ENCODE measurements at places on chromosomes 3 and 15.

GRCh38 chr3:192409838-192410683 lies 317.3 kb downstream of the FGF12 start:
- DNase-seq: no peak

DNA sequence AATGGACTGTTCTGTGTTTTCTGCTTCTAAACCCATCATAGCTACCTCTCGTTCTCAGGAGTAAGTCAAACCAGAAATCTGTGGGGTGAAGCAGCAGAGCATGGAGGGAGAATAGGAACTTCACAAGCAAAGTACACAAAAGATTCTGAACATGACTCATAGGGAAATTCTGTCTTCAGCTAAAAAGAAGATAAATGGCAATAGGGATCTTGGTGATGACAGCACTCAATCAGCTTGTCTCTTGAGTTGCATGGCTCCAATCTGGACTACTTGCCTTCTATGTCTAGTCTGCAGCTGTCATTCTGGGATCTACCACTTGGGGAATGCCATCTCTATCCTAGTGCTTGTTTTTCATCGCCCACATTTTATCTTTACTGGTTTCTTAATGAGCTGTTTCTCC lies 13.5 kb upstream of the GRAMD1C start:
- DNase-seq: no peak

GRCh38 chr3:69137005-69137404 lies 14.6 kb upstream of the LMOD3 start:
- DNase-seq: no peak

DNA sequence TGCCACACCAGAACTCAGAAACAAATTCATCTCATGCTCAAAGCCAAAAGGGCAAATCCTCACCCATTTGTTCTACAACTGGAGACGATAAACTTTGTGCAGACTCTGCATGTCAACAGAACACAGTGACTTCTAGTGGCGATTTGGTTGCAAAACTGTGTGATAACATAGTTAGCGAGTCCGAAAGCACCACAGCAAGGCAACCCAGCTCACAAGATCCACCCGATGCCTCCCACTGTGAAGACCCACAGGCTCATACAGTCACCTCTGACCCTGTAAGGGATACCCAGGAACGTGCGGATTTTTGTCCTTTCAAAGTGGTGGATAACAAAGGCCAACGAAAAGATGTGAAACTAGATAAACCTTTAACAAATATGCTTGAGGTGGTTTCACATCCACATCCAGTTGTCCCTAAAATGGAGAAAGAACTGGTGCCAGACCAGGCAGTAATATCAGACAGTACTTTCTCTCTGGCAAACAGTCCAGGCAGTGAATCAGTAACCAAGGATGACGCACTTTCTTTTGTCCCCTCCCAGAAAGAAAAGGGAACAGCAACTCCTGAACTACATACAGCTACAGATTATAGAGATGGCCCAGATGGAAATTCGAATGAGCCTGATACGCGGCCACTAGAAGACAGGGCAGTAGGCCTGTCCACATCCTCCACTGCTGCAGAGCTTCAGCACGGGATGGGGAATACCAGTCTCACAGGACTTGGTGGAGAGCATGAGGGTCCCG lies 199.7 kb downstream of the AKAP13 start:
- no peak for DNase-seq

DNA sequence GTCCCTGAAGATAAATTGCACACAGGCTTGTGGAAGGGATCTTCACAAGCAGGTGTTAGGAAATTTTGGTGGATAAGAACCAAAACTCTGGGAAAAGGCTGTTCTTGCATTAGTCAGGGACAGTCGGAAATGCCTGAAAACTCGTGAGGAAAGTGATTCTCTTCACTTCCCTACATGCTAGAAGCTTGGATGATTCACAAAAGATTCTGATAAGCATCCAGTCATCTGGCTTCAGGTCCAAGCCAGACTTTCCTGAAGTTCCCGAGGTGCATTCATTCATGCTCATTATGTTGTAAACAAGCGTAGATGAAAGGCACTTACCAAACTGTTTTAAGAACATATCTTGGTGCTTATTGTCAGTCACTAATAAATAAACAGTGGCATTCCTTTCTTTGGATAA lies 1028.7 kb downstream of the NTRK3 start:
- no peak for DNase-seq

GRCh38 chr3:167773584-167773983 lies 38.1 kb downstream of the SERPINI1 start:
- DNase-seq: no peak

DNA sequence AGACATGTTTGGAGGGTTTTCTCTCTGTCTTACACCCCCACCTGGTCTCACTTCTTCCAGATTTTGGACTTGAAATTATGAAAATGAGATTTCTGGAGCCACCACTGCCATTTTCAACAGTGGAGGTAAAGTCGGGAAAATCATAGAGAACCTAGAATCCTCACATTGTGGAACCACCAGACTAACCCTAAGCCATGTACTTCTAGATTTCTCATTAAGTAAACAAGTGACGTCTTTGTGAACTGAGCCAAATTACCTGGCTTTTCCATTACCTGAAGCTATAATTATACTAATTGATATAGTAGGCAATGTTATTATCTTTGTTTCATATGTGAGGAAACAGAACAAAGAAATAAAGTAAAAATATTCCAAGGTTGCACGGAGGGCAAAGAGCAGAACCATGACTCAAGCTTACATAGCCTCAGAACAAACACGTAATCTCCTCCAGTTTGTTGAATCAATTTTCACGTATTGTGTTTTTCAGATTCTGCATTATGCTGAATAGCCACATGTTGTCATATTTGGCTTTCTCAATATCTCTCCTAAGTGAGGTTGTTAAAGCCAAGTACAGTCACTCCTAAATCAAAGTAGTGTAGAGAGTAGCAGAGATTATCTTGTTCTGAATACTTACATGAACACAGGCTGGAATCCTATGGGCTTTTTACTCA lies 101.3 kb upstream of the CMC1 start:
- no peak for DNase-seq

DNA sequence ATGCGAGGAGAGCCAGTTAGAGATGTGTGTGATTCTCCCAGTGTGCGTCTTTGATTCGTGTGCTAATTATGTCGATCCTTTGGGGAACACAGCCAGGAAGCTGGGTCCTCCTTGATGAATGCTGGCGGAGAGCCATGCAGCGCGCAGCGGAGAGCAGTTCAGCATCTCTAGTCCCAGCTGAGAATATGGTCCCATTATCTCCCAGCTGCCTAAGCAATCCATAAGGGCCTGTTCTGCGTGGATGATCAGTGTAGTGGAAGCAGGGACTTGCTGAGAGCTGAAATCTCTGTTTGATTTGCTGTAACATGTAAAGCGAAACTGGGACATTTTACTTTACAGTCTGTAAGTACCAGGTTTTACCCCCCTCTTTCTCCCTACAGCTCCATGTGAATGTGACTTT lies 412.7 kb downstream of the CNTN4 start:
- DNase-seq: no peak

DNA sequence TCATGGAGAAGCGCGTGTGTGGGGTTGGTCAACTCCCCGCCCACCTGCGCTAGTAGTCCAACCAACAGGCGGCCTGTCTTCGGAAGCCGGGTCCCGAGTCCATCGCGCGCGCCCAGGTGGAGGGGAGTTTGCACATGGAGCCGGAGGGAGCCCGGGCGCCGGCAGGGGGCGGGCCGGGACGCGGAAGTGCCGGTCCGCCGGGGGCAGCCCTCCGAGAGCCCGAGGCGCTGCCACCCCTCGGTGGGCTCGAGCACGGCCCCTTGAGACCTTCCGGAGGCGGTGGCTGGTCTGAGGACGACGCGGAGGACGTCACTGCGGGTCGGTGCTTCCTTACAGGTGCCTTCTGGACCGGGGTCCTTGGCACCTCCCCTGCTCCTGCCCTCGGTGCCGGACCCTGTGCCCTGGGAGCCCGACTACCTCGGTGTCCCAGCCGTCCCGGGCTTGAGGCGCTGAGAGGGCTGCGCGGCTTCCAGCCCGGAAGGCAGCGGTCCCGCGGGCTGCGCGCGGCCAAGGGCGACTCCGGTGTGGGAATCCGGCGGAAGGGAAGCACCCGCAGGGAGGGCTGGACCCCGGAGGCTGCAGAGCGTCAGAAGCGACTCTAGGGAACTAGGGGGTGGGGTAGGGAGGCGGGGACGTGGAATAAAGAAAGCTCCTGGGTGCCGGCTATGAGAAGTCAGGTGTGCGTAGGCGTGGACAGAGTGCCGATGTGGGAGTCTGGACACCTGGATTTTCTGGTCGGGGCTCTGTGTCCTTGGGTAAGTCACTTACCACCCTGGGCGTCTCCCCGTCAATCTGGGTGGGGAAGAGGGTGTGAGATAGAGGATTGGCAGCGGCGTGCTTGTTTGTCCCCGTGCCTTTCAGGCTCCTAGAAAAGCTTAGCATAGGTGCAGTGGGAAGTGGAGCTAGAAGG lies 212.3 kb downstream of the FGF12 start:
- DNase-seq: peak; percentile 39

DNA sequence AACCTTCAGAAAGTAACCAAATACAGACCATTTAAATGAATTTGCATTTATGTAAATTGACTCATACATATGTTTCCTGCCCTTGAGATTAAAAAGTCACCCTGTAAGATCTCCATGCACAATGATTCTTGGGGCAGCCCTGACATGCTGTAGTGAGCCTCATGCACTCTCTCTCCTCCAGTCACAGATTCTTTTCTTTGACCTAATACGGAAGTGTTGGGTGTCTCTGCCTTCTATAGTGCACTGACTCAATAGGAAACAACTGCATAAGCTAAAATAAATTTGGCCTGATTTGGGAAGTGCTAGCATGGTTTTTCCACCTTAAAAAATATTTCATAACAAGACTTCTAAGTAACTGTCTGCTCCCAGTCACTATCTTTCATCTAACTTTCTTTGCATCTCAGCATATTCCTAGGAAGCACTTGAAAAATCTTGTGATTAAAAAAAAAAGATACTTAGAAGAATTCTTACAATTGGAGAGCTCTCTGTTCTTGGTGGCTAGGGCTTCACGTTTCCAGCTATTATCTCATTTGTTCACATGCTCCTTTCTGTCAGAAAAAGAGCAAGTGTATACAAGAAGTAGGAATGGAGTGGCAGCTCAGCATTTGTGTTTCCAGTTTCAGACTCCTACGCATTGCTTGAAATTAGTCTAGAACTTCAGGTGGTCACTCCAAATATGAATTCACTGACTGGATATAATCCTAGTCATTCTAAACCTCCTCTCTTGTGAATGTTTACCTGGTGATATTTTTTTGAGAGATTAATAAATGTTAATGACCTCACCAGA lies 207.9 kb upstream of the COL8A1 start:
- DNase-seq: no peak

- DNase-seq: no peak
These were observed 16.4 kb downstream of the KLF13 start for GRCh38 chr15:31342781-31343626.

GRCh38 chr15:68641376-68641775 lies 62.6 kb downstream of the CORO2B start:
- DNase-seq: no peak

DNA sequence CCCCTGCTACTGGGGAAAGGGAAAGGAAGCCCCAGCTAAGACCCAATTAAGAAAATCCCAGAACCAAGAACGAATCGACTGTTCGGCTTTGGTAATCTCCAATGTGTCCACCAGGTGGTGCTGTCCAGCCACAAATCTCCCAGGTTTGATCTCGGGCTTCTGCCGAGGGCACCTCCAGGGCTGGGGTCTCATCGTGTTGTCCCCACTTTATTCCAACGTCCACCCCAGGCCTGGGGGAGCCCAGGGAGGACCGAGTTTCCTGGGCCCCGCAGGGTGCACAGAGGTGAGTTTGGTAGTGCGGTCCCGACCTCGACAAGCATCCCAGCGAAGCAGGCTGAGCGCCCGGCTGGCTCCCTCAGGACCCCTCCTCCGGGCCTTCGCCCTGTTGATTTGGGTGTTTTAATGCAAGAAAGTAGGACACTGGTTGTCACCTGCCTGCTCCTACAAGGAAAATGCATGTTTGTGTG lies 185.1 kb downstream of the GOLGA6L6 start:
- no peak for DNase-seq

- DNase-seq: no peak
These were observed 39.0 kb downstream of the TSC22D2 start for GRCh38 chr3:150447084-150447483.

DNA sequence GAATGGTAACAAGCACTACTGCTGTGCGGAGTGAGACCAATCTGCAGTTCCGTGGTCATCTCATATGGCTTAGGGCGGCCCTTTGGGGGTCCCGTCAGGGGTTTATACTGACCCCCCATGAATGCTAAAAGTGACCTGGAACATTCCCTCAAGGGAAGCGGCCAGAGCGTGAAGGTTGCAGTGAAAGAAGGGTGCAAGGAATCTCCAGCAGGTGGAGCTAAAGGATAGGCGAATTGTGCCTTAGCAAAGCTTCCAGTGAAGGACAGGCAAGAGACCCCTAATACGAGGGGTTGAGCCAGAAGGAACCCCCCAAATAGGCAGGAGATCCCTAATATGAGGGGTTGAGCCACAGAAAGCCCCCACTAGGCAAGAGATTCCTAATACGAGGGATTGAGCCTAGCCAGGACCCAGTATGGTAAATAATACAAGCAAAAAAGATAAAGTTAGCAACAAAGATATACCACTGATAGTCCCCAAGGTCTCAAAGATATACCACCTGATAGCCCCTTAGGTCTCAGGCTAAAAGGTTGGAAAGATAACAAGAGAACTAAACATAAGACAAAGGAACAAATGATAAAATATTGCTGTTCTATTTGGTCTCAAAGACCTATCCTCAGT lies 32.8 kb downstream of the ZNF589 start:
- DNase-seq: no peak

GRCh38 chr3:70736009-70736408 lies 423.6 kb upstream of the MDFIC2 start:
- DNase-seq: no peak

DNA sequence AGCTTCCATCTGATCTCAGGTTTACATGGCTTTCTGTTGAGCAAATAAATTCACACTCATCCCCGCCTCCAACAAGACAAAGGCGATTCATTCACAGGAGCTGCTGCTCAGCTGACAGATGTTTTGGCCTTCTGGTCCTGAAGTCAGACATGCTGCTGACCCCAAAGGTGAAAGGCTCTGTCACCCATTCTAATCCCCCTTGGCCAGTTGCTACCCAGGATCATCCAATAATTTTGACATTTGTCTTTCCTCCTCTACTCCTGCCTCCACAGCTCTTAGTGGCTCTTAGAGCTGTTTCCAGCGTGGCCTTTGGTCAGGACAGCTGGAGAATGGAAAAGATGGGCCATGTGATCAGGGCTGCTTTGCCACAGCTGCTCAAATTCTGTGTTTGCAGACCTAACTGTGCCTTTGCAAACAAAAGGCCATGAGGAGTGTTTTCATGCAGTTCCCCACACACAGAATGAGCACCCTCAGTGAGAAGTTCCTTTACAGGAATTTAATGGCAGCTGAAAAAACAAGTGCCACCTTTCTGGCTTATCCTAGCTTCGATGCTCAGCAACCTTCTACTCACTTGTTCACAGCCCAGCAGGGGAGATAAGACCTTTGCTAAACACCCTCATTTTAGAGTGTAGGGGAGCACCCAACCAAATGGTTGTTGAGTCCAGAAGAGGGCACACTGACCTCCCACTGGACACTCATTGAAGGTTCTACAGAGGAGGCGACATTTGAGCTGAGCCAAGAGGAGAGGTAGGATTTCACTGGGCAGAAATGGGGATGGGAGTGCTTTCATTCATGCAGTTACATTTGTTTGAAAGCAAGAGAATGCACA lies 39.0 kb downstream of the CYP19A1 start:
- DNase-seq: peak; percentile 96
